ENCODE measurements at places on chromosomes 11 and 22. TPM values are rescaled to one million over a fixed set of nuclear protein-coding genes. Genes with fewer than 3 reads are reported as not detected.

ALX4 gene
- 0.30 TPM for total RNA-seq

CLCF1 gene
- total RNA-seq = 0.50 TPM

OR52N4 gene
- total RNA-seq = not detected

IL10RA gene
- total RNA-seq = 7.2 TPM

ART1 gene
- total RNA-seq = not detected

FZD4 gene
- total RNA-seq = 24.5 TPM

POTEH gene
- total RNA-seq = not detected

CXCR5 gene
- not detected for total RNA-seq

CD3D gene
- not detected for total RNA-seq

TTC36 gene
- total RNA-seq = 1.6 TPM

TAF10 gene
- 88.8 TPM for total RNA-seq

SLCO2B1 gene
- 25.4 TPM for total RNA-seq

SLC22A8 gene
- total RNA-seq = 13.3 TPM

SLC37A2 gene
- total RNA-seq = 5.2 TPM

CLMP gene
- total RNA-seq = 23.1 TPM

CACNA1I gene
- total RNA-seq = 1.2 TPM

E2F8 gene
- total RNA-seq = 2.3 TPM

ASPHD2 gene
- 3.7 TPM for total RNA-seq

B3GAT1 gene
- total RNA-seq = 25.5 TPM

RIMBP3C gene
- 0.30 TPM for total RNA-seq

SPECC1L gene
- total RNA-seq = 38.9 TPM

MYEOV gene
- total RNA-seq = not detected

OR6T1 gene
- not detected for total RNA-seq

ART5 gene
- 0.40 TPM for total RNA-seq

OR4A16 gene
- total RNA-seq = not detected

OR51B4 gene
- total RNA-seq = not detected

GAL gene
- 1.2 TPM for total RNA-seq

OR4D10 gene
- total RNA-seq = not detected

TCN2 gene
- 29.9 TPM for total RNA-seq

FBLN1 gene
- total RNA-seq = 138 TPM

KBTBD3 gene
- total RNA-seq = 9.9 TPM

MIOX gene
- not detected for total RNA-seq

HOATZ gene
- total RNA-seq = 29.5 TPM

DSCAML1 gene
- 4.4 TPM for total RNA-seq

CCDC179 gene
- not detected for total RNA-seq

TSPAN18 gene
- 23.3 TPM for total RNA-seq

GLB1L2 gene
- 11.1 TPM for total RNA-seq

SLC22A9 gene
- not detected for total RNA-seq
